ENCODE measurements at places on chromosomes 2 and 18.

GRCh38 chr18:39296293-39296888 is 1730.8 kb upstream of the CELF4 start:
- no peak for DNase-seq

- DNase-seq, result no peak
These were observed 25.8 kb downstream of the DNAJC27 start for GRCh38 chr2:24945907-24946306.

DNA sequence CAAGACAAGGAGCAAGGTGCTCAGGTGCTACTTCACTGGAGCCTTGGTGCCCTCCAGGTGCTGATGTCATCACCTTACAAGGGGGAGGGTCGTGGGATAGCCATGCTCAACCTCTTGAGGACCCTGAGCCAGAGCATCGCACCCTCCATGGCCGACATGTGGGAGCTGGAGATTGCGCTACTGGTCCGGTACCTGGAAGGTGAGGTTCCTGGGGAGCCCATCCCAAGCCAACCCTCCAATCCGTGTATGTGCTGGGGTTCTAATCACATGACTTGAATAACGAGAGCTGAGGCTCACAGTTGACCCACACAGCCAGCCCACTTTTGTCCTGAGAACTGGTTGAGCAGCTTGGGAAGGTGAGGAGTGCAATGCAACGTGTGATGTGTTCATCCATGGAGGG is 25.9 kb downstream of the MROH2A start:
- DNase-seq, result no peak

DNA sequence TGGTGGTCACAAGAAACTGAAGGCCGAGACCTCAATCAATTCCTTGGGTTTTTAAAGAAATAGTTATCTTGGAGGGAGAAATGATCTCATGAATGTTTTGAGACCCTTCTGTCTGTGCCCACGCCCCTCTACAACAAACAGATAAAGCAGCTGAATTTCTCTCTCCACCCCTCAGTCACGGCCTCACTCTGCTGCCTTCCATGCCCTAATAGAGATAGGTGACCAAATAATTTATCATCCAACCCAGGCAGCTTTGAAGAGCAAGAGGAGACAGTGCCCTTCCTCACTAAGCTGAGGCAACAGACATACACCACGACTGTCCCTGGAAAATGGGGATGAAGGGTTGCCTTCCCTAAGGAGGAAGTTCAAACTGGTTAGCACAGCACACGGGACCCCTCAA is 71.2 kb downstream of the LBH start:
- DNase-seq, result no peak

GRCh38 chr2:241161646-241162281 is 11.5 kb downstream of the PPP1R7 start:
- DNase-seq, result no peak
